ENCODE measurements at places on chromosomes 13 and 19.

- DNase-seq, result no peak
These were observed 622 bp downstream of the RASA3 start for GRCh38 chr13:114131583-114132418.

DNA sequence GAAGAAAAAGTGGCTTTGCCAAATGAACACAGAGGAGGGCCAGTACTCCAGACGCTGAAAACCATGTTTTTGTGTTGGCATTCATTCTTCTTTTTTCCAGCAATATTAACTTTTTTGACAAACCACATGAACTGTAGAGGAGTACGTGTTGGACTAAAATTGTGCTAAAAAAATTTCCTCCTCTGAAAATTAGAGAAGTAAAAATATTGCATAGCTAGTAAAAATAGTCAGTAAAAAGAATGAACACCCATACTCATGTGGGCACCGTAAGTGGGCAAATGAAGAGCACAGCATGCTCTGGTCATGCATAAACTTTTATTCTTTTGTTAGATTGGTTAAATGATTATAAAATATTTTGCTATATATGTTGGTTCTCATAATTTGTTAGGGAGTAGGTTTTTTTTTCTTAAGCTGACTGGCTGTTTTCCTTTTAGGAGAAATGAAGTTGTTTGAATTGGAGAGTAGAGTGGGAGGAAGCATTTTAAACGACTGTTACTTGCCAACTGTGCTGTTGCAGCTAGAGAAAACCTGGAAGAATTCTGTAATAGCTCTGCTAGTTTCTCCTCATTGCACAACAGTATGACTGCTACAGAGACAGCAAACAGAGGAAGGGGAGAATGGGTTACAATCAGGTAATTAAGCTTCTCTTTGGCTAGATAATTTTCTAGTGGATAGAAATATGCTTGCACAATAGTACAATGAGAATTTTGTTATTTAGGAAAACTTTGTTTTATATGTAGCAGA lies 222.4 kb downstream of the KCTD12 start:
- DNase-seq, result no peak

DNA sequence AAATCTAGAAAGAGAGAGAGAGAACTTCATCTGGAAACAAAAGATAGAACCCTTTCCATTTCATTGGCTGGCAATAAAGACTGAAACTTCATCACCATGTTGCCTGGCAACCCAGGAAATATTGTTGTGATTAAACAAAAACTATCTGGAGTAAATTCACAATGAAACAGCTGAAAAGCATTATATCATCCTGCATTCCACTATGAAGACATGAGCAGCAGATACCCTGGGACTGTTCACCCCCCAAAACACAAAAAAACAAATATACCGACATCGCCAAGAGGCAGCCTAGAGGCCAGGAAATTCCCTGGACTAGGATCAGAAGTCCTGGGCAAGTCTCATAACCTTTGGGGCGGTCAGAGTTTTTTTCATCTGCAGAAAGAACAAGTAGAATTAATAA lies 158.3 kb downstream of the FOXO1 start:
- DNase-seq, result no peak

- no peak for DNase-seq
These were observed 16.8 kb upstream of the FFAR2 start for GRCh38 chr19:35431145-35431807.

GRCh38 chr13:82976499-82976898 lies 905.8 kb downstream of the SLITRK1 start:
- no peak for DNase-seq

DNA sequence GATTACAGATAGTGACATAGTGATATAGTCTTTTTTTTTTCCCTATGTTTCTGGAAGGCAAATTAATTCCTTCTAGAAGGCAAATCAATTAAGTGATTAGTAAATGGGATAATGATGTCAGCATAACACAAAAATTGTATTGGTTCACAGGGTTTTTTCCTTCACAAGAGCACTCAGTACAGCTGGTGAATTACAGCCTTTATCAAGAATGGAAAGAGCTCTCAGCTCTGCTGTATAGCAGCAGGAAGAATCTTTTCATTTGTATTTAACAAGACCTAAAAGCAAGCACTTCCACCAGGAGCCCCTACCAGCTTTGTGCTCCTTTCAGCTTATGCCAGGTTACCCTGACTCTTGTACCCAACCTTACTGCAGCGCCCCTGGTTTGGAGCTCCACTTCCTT lies 90.8 kb downstream of the SERP2 start:
- no peak for DNase-seq

GRCh38 chr13:68199271-68199670 lies 969.1 kb upstream of the PCDH9 start:
- DNase-seq, result no peak

- no peak for DNase-seq
These were observed 1.9 kb upstream of the TEKTIP1 start for GRCh38 chr19:3537101-3537437.

GRCh38 chr13:114152831-114153371 lies 20.5 kb upstream of the RASA3 start:
- DNase-seq, result no peak

DNA sequence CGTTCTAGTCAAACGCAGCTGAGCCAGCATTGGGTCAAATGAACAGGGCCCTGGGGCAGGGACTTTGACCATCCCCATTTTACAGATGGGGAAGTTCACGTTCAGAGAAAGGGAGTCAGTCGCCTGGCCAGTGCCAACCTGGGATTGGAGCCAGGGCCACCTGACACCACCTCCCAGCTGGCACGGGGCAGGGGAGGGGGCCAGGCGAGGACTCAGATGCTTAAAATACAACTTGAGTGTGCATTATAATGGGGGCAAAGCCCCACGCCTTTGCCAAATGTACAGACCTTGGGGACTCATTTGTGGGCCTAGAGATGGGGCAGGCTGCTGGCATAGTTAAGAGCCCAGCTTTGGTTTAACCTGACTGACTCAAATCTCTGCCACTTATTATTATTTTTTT lies 14.6 kb downstream of the PRR12 start:
- no peak for DNase-seq

DNA sequence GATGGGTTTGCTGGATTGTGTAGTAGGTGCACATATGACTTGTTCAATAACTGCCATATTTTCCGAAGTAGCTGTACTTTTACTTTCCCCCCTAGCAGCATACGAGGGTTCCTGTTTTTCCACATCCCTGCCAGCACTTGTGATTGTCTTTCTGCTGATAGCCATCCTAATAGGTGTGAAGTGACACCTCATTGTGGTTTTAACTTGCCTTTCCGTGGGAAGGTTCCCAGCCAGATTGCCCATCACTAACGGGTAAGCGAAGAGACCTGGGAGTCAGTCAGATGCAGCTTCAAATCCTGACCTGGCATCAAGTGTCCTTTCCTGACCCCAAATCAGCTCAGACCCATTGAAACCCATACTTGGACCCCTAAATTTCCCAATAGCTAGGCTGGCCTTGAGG lies 4.5 kb downstream of the CLPTM1 start:
- no peak for DNase-seq

DNA sequence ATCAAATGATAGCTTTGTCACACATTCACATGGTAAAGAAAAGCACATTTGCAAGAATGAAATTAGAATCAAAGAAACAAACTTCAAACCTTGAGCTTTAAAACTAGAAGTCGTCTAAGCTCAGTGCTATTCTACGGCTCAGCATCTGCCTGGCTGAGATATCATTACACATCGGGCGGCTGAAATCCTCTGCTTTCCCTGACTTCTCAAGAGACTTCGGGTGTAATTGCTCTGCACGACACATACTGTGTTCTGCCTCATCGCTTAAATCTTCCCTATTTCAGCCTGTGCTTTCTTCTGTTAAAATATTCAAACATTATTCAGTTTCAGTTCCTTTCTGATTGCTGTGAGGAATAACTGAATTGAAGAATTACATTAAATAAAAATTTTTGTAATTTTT lies 265.3 kb downstream of the NALCN start:
- no peak for DNase-seq

- no peak for DNase-seq
These were observed 34.1 kb downstream of the ZAR1L start for GRCh38 chr13:32281096-32281495.

GRCh38 chr13:40595693-40596092 lies 70.7 kb downstream of the FOXO1 start:
- DNase-seq, result no peak
